ENCODE measurements at places on chromosomes 2 and 18. TPM values are rescaled to one million over a fixed set of nuclear protein-coding genes. Genes with fewer than 3 reads are reported as not detected.

DNA sequence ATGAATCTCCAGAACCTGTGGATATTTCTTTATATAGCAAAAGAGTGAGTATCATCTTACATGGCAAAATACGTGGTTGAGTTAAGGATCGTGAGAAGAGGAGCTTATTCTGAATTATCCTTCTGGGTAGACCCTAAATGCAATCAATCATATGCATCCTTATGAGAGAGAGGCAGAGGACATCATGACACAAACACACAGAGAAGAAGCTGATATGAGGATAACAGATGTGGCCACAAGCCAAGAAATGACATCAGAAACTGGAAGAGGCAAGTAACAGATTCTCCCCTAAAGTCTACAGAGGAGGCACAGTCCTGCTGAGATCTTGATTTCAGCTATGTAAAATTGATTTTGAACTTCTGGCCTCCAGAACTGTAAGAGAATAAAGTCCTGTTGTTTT lies 730.2 kb upstream of the ZNF804A start:
- no peak for DNase-seq

Gene TMEM198
- total RNA-seq: 0.56 TPM

GRCh38 chr2:208573569-208573968 lies 167.0 kb downstream of the PTH2R start:
- DNase-seq: no peak

Gene LRRC30
- total RNA-seq: not detected

- DNase-seq: no peak
Measured at GRCh38 chr2:69065735-69066336, 52.9 kb downstream of the ANTXR1 start.

- no peak for DNase-seq
Measured at GRCh38 chr18:80202264-80202998, 44.9 kb downstream of the PARD6G start.

Gene CARF
- total RNA-seq: 15.3 TPM

Gene TRIP12
- 124 TPM for total RNA-seq

Gene IWS1
- 25.9 TPM for total RNA-seq

All from suprapubic skin (tissue), 4 donors.